NB4 (cell line): ENCODE measurements at places on chromosomes 3 and 15.
A peak's percentile ranks its signal among the peaks of the same experiment; 100 is the strongest.

- DNase-seq: peak; percentile 37
Observed at GRCh38 chr3:70360979-70361760, 48.7 kb upstream of the MDFIC2 start.

DNA sequence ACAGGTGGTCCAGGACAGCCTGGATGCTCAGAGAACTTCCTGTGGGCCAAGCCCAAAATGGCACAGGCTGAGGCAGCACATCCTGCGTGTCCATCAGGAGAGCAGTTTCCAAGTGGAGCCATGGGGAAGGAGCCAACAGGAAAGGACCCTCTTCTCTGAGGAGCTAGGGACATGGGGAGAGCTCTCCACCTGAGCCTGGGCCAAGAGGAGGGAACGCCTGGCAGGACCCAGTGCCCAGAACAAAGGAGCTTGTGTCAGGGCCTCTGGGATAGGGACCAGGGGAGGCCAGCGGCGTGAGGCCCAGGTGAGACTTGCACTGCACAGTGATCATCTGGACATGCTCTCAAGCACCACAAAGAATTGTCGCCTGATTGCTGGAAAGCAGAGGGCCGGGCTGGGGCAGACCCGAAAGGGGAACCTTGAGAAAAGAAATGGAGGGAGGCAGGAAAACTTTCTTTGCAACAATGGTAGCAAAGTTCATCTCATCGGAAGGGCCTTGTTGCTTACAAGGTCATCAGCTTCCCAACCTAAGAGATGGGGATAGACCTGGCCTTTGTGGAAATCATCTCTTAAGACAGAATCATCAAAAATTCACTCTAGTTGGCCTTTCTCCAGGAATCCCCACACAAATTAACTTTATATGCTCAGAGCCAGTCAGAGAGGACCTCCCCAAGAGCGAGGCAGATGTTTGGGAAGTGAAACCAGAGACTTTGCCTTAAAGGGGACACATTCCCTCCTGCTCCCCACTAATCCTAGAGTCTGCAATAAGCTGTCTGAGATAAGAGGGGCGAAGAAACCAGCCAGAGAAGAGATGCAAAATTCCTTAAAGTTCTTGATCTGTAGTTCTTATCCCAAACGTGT lies 47.7 kb upstream of the HES1 start:
- no peak for DNase-seq

DNA sequence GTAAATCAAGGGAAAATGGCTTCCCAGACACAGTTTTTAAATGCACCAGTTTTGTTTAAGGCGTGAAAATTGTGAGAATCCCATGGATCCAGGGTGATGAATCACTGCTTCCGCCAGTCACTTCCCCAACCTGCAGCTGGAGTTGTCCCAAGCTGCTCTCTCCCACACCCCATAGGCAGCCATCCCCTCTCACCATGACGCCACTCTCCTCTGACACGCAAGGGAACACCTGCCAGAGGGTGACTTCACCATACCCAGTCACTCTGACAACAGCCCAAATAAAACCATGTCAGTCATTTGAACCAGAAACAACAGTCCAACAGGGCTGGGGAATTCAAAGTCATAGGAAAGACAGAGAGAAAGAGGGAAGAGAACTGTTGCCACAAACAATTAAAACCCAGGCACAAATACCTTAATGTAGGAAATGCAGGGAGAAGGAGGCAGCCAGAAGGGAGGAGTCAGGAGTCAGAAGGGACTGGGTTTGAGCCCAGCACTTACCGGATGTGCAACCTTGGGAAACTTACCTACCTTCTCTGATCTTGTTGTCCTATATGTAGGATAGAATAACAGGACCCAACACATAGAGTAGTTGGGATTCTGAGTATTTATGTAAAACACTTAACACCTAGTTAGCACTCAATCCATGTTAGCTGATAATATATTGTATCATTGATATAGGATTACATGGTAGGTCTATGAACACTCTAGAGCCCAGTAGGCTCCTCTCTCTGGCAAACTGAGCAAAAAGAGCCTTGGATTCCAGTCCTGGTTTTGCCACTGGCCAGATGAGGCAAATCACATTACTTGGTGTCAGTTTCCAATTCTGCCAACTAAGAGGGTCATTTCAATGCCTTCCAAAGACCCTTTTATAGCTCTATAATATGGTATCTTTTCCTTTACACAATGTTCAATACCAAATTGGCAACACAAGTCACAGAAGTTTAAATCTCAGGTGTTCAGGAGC lies 326.3 kb upstream of the ICE2 start:
- DNase-seq: no peak

DNA sequence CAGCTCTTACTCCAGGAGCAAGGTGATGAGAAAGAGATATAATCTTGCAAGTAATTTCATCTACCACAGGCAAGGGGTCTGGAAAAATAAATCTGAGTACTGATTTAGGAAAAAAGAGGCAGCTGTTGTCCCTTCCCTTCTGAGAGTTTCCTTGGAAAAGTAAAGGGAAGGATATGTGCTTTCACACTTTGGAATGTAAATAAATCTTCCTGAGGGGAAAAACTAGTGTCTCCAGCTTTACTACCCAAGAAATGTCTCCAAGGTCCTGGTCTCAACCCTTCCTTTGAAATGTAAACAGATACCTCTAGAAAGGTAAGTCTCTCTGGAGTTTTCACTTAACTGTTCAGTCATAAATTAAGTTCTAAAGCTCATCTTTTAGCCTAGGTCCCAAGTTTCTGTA lies 102.6 kb downstream of the DPH6 start:
- no peak for DNase-seq

DNA sequence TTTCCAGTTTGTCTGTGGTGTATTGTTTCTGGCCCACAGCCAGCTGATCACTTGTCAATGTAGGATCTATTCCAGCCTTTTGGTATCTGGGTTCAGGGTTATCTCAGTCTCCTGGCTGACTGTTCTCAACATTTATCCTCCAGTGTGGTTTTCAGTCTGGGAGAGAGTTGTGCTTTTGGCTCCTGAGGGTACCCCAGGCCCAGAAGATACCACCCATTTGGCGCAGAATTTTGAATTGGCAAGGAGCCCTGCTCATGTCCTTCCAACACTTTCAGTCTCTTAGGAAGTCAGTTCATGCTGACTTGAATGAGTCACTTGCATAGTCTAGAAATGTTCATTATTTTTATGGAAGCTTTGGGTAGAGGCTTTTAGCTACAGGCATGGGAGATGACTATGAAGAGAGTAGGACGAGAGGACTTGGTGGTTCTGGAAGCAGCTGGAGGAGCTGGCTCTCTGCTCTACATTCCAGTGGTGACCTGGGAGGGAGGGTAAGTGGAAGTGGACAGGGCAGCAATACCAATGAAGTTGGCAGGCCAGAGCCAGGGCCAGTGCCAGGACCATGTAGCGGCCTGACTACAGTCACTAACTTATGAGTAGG lies 7.2 kb downstream of the POLR2H start:
- no peak for DNase-seq

DNA sequence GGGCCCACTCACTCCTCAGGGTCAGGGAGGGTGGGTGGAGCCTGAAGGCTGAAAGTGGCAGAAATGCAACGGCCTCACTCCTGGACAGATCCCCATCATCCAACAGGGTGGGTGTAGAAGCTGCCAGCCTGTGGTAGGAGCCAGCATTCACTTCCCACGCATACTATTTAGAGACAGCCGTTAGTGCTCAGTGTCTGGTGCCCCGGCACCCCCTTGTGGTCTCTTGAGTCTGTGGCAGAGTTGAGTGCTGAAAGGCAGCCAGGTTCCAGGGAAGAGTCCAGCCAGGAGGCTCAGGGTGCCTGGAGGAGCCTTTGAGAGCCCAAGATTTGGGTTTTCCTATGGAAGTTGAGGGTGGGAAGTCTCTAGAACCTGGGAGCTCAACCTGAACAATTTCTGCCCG lies 2.1 kb upstream of the GNAT1 start:
- DNase-seq: peak; percentile 79

DNA sequence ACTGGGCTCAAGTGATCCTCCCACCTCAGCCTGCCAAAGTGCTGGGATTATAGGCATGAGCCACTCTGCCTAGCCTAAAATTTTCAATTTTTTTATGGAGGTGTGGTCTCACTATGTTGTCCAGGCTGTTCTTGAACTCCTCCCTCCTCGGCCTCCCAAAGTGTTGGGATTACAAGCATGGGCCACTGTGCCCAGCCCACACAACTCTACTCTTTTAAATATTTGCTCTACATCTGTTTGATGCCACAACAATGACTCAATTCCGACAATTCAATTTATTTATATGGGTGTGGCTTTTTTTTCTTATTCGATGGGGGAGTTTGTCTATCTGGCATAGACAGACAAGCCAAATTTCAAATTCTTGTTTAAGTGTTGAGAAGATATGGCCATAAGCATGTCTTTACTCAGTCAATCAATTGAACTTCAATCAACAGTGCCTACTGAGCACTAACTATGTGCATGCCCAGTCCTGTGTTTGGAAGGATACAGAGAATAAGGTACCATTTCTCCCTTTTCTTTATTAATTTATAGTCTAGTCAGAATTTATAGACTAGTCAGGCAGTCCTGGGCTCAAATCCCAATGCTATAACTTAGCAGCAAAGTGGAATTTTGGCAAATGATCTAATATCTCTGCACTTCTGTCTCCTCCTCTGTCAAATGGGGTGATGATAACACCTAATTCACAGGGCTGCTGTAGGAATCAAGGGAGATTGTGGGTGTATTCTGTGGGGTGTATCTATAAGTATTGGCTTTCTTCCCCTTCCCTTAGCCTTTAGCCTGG lies 54.6 kb upstream of the PIAS1 start:
- DNase-seq: no peak

DNA sequence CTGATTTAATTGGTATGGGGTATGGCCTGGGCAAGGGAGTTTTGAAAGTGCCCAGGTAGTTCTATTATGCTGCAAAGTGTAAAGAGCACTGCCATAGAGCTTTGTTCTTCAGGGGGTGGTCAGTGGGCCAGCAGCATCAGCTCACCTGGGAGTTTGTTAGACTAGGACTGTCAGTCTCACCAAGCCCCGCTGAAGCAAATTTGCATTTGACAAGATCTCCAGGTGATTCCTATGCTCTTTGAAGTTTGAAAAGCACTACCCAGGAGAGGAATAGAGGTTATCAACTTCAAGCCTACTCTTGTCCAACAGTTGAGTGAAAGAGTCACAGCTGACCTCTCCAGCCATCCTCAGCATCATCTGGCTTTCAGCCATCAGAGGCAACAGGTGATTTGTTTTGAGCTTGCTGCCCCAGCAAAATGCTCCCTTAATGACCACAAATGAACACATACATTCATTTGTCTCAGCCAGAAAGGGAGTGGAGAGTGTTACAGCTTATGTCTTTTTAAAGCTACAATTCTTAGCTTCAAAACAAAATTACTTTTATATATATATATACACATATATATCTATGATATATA lies 8.0 kb downstream of the ZSCAN2 start:
- no peak for DNase-seq

DNA sequence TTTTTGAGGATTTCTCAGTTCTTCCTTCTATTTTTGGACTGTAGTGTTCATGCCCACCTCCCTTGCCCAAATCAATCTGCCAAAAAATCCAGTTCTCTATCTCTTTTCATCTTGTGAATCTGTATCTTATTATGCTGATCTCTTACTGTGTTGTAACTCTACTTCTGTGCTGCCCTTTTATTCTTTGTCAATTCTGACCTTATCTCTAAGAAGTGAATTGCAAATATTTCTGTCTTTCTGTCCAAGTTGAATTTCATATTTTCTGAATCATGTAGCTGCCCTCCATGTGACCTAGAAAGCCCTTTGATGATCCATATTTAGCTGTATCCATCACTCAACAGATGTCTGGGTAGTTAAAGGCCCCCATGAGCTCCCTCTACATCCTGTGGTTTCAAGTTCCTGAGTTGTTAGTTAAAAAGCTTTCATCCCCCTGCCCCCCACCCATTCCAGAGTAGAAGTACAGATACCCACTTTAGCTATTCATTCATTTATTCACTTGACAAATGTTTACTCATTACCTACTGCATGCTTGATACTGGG lies 33.6 kb upstream of the ETV5 start:
- peak; percentile 20 for DNase-seq

DNA sequence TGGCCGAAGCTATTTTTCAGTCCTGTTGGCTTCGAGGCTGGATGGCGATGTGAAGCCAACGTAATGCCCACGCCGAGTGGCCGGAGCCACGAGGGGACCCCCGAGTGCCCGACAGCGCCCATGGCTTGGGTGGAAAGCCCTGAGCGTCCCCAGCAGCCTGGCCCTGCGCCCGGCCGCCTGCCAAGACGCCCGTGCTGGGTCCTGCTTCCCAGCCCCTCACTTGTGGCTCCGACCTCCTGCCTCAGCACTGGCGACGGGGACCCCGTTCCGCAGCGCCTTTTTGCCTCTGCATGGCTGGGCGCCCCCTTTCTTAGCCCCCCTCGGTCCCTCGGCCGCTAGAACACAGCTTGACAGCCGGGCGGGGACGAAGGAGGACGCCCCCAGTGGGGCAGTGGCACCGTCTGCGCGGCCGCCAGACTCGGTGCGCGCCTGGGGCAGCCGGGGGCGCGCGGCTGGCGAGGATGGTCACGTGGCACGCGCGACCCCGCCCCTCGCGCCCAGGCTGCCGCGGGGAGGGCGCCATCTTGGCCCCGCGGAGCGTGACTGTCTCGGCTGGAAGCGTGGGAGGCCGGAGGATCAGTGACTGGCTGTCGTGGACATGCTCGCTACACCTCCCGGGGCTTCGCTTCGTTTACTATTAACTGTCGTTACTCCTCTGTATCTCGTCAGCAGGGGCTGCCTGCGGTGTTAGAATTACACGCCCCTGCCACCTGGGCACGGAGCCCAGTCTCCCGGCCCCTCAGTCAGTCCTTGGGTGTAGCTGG lies 626 bp upstream of the GPR176 start:
- no peak for DNase-seq

- no peak for DNase-seq
Observed at GRCh38 chr3:194075088-194075615, 60.8 kb upstream of the HES1 start.

GRCh38 chr3:138593488-138594149 lies 441 bp downstream of the CEP70 start:
- no peak for DNase-seq

- DNase-seq: peak; percentile 83
Observed at GRCh38 chr3:113626503-113627371, 69.7 kb downstream of the USF3 start.

- peak; percentile 9 for DNase-seq
Observed at GRCh38 chr15:88651971-88652370, 13.2 kb downstream of the ISG20 start.

GRCh38 chr3:123143669-123144411 lies 57.9 kb upstream of the SEC22A start:
- DNase-seq: no peak

DNA sequence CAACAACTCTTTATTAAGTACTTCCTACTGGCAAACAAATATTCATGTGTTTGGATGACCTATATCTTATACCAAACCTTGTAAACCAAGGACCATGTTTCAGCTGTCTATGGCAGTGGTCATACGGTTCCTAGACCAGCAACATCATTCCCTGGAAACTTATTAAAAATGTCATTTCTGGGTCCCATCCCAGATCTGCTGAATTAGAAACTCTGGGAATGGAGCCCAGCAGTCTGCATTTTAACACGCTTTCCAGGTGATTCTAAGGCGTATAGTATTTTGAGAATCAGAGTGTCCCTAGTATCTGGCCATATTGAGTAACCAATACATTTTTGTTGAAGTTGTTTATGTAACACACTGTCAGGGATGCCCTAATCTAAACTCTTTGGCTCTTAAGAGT lies 363.4 kb upstream of the LRRC3B start:
- no peak for DNase-seq
